RWPE2 (cell line): ENCODE measurements at places on chromosomes 5 and 9.

DNA sequence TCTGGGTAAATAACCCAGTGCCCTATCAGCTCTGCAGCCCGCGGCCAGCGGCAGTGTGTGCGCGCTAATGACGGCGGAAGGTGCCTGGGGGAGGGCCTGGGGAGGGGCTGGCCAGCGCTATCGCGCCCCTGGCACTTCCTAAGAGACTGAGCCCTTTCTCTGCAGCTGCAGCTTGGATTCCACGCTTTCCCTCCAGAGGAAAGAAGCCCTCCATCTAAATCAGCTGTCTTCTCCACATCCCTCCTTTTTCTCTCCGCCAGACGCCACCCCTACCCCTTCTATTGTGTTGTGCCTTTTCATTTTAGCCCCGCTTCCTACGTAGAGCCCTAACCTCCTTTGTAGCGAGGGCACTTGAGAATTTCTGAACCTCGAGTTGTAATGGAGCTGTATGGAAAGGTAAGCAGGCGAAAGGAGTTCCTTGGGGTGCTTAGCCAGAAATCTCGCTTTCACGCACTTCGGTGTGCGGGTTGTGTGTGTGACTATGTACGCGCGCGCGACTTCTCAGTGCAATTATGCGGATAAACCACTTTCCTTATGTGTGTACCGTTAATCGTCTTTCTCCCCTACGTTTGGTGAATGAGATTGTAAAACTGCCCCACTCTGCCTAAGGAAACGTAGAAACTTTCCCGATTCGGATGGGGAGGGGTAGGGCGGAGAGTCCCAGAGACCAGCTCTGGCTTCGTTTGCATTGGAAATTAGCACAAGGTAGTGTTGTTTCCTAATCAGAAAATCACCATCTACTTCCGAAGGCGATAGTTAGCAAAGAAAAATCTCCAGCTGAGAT, 664 bp upstream of the RAB3C start:
- no peak for DNase-seq

DNA sequence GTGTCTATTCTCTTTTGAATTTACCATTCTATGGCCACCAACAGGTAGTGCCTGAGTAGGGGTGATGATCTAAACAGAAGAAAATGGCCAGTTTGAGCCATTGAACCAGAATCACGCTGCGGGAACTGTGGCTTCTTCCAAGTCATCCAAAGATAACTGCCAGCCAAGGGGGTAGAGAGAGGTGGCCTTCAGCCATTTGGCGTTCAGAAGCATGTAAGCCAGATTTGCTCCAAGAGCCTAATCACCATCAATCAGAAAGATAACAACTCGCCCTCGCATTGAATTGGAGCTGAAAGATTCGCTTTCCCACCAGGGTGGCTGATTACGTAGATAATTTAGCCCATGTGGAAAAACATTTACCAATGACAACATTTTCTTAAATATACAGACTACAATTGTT, 1302.7 kb upstream of the DMAC1 start:
- DNase-seq = no peak

DNA sequence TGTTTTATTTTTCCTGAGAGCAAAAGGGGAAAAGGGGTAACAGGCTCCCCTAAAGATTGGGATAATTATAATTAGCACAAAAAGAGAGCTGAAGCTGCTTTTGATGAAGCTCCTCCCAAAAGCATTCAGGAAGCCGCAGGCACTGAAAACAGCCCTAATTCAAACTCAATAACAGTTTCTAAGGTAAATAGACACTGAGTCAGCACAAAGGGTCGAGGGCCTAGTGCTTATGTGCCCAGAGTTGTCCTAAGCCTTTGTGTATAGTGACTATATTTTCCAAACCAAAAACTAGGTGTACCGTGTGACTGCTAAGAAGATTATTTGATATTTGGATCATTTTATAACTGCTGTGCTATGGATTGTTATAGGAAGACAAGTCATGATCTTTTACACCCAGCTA, 67.7 kb downstream of the HMHB1 start:
- no peak for DNase-seq

- no peak for DNase-seq
Measured at GRCh38 chr9:91407580-91408318, 15.9 kb downstream of the NFIL3 start.

DNA sequence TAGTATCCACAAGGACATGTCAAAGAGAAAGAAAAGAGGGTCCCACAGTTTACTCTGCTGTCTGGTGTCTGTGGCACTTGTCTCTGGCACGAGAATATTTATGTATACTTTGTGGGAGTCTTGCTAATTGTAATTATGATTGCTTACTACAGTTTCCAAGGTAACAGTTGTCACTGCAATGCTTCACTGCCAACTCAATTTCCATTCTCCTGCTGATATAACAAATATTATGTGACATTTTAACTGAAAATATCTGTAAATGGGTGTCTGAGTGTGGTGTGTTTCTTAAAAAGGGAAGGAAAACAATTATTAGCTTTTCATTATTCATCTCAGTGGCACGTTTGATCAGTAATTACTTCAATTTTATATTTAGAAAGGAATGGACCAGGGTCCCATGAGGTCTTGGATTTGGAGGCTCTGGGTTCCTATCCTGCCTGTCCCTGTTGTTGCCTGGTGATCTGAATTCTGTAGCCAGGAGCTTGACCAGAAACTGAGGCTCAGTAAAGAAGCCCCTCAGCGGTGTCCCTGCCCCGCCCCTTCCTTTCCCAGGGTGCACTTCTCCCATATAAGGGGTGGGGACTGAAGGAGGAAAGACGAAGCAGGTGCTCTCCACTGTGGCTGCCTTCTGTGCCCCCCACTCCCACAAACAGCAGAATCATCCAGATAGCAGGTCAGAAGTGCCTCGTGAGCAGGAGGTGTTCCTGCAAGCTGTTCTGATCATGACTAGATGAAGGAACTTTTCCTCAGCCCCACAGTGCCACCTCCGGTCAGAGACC, 137.3 kb upstream of the KIF2A start:
- DNase-seq = no peak

DNA sequence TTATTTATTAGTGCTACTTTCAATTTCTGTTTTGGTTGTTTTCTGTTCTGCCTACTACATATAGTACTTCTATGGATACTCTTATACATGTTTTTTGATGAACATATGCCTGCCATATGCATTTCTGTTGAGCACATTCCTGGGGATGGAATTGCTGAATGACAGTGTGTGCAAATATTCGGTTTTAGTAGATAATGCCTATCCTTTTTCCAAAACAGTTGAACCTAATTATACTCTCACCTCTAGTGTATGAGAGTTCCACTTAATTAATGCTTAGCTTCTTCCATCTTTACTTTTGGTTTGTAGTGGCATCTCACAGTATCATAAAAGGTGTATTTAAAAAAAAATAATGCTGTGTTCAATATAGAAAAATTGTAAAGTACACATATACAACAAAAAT, 96.8 kb downstream of the ADGRV1 start:
- no peak for DNase-seq

- no peak for DNase-seq
Measured at GRCh38 chr9:136484153-136485048, 1.6 kb upstream of the SEC16A start.

DNA sequence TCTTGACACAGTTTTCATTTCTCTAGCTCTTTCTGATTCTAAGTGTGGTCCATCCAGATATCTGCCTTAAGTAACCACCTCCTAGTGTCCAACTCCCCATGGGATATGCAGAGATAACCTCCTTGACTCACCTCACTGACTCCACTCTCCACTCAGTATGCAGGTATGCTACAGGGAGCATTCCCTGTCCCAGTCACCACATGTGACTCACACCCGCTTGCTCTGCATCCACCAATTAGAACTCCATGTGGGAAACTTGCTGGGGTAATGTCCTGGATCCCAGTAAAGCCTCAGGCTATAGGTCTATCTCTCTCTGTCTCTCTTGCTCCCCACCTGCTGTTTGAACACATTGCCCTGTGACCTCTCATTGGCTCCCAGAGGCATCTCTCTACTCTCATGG, 563.9 kb downstream of the HTR1A start:
- no peak for DNase-seq

DNA sequence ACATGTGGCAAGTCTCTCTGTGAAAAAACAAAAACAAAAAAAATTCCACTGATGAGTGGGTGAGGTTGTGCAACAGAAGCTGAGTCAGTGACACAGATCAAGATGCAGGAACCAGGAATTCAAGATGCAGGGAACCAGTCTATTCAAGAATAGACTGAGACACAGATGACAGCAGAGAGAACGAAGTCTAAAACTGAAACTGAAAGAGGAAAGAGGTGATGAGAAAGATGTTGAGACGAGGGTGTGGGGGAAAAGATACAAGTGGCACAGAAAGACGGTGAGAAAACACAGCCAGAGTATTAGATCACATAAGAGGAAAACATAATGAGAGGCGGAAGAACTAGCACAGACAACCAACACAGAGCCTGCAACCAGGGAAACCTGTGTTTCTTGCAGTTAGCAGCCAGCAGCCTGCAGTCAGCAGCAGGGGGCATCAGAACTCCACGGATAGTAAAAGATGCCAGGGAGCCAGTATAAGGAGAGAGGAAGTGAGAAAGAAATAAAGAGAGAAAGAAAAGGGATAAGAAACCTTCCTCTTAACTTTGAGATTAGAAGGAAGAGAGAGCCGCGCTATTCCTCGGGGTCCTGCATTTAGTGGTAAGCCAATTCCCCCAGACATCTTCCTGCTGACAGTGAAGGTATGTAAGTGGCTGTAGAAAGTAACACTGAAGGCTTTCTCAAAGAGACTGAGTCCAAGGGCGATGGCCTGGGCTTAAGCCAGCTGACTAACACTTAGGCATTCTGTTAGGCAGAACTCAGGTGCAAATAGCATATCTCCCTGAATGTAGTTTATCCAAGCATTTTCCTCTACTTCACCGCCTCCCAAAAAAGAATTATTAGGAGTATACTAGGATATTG, 79.0 kb downstream of the TLR4 start:
- DNase-seq = peak; percentile 47

GRCh38 chr9:131734165-131734610, 5.7 kb downstream of the RAPGEF1 start:
- DNase-seq = no peak

DNA sequence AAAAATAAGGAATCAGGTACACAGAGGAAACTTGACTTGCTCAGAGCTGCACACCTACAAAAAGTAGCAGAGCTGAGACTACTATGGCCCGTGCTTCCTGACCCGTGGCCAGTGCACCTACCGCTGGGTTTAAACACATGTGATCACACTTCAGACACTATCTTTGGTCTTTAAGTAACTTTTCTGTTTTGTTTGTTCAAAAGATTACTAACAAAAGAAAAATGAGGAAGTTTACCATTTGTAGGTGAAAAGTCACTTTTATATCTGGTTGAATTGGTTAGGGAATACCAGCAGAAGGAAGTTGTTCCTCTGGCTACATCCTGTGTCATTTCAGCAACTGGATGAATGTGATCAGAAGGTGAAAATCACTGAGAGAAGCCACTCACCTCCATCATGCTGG, 6.5 kb upstream of the SYK start:
- DNase-seq = no peak

DNA sequence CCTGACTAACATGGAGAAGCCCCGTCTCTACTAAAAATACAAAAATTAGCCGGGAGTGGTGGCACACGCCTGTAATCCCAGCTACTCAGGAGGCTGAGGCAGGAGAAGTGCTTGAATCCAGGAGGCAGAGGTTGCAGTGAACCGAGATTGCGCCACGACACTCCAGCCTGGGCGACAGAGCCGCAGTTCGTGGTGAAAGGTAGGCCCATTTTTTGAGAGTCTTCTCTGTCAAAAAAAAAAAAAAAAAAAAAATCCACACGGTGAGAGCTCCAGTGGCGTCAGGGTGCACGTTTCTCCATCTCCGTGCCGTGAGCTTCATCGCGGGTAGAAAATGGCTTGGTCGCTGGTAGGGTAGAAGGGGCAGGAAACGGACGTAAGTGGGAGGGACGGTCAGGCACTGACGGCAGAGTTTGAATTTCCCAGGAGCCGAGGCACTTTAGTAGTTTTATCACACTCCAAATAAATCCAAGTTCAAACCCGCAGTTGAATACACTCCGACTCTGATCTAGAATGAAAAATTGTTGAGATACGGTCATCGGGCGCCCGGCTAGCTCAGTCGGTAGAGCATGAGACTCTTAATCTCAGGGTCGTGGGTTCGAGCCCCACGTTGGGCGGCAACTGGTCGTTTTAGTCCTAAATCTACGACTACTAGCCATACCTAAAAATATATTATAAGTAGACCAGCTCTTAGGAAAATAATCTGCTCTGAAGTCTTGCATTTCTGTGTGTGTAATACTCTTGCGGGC, 2.4 kb upstream of the TRIM7 start:
- DNase-seq = peak; percentile 83

DNA sequence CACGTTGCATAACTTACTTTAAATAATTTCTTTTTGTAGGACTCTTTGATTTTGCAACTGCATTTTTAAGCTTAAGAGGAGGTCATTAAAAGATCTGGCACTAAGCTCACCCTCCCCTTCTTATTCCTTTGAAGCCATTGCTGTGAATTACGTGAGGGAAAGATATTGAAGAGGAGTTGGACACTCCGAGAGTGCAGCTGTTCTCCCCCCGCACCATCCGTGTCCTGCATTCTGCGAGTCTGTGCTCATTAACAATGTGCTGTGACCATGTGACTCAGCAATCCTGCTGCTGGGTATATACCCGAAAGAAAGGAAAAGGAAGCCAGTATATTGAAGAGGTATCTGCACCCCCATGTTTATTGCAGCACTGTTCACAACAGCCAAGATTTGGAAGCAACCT, 40.0 kb downstream of the NXNL2 start:
- DNase-seq = no peak

DNA sequence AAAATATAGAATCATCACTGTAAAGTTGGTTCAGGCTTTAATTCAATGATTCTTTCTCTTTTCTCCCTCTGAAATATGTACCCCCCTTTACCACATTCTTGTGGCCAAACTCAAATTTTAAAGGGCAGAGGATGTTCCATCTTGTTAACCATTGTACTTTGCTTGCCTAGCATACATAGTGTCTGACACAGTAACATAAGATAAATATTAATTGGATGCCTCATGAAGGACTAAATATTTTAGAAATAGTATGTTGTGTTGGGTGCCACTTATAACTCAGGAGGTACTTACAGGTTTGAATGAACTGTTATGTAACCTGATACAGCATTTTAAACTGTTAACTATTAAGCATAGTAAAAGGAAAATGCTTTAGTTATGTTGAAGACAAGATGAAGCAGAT, 71.5 kb downstream of the NIPBL start:
- DNase-seq = no peak

DNA sequence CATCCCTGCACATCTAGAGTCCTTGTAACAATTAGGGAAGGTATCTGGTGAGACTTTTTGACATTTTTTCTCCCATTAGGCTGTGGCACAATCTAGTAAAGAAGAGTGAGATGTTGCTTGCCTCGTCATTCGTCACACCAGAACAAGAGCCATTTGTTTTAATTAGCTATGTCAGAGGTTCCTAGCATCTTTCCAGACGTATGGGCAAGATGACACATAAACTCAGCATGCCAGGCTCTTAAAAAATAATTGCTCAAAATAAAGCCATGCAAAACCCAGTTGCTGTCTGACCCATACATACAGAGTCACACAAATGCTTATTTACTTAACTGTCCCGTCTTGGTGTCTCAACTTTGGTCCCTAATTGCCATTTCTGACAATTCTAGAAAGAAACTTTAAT, 125.9 kb downstream of the TRPM3 start:
- no peak for DNase-seq

- DNase-seq = no peak
Measured at GRCh38 chr5:167764641-167765289, 526.7 kb upstream of the WWC1 start.
